ENCODE measurements at places on chromosomes 3 and 15.

DNA sequence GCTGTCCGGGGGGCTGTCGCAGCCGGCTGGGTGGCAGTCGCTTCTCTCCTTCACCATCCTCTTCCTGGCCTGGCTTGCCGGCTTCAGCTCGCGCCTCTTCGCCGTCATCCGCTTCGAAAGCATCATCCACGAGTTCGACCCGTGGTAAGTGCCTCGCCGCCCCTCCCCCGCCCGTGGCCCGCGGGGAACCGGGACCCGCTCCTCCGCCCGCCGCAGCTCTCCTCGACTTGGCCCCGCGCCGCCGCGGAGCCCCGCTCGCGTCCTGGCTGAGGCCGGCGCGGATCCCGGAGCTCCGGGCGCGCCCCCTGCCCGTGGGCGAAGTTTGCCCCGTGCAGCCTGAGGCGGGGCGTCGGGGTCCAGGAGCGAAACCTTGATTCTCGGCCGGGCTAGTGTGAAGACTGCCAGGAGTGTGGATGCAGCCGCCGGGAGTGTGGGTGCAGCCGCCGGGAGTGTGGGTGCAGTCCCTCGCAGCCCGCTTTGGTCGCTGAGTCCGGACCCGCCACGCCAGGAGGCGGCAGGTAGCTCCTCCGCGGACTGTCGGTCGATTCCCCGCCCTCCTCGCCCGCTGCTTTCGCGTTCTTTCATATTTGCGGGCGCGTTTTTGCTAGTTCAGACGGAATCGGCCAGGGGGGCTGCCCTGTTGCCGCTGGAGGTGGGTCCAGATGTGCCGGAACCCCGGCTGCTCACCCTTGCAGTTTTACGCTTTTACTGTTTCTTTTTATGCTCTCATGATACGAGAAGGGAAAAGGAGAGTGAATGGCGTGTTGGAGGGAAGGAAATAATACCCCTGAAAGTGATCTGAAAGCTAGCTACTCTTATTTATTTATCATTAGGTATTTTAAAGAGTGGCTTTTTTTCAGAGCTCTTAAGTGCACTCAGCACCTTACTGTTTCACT is 692 bp downstream of the STT3B start:
- DNase-seq = peak; percentile 63

- DNase-seq = no peak
Observed at GRCh38 chr15:77481670-77482069, 61.0 kb downstream of the HMG20A start.

GRCh38 chr3:195180490-195181112 is 90.4 kb downstream of the XXYLT1 start:
- DNase-seq = no peak

GRCh38 chr3:125150525-125151441 is 61.8 kb downstream of the SLC12A8 start:
- DNase-seq = no peak

DNA sequence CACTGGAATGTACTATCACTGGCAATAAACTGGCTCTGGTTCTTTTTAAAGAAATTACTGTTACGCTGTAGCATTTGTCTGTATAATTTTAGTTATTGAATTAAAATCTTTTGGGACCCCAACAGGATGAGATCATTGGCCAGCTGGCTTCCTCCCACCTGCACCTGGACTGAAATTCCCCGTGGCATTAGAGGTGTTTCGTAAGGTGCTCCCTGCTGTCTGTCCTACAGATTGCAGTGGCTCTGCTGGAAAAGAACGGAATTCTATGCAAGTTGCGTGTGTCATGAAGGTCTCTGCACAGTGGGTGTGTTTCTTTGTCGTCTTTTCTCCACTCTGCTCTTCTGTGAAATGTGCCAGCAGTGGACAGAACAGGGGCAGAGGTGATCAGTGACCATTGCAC is 383.4 kb downstream of the PTPRG start:
- DNase-seq = no peak

GRCh38 chr3:129597087-129597999 is 9.1 kb downstream of the PLXND1 start:
- no peak for DNase-seq

- peak; percentile 70 for DNase-seq
Observed at GRCh38 chr15:80875568-80876347, 96.6 kb downstream of the CEMIP start.

DNA sequence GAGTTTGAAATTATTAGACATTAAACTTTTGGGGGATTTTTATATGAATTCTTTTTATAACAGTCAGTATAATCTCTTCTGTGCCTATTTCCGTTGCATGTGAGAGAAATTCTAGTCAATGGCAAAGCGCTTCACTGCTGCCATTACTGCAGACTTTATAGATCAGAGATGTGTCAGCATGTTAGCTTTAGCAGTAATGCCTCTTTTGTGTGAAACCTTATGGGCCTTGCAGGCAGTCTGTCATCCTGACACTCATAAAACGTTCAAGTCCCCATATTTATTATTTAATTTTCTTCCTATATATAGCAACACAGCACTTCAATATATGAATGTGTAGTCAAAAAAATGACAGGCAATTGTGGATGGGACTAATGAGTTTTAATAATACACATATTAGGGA is 191.0 kb downstream of the NLGN1 start:
- no peak for DNase-seq

DNA sequence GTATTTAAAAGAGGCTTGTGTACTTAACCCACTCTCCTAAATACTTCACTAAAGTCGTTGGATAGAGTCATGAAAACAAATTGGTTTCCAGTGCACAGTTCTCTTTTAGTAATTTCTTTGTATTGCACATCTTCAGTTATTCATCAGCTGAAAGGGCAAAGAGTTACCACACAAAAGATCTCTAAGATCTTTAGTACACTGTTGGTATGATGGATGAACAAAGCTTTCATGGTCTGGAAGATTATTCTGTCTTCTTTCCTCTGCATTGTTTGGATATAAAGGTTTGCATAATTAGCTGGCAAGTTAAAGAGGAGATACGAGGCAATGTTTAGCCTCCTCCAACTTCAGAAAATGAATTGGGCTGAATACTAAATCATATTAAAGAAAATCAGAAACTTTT is 40.5 kb downstream of the BCHE start:
- no peak for DNase-seq

DNA sequence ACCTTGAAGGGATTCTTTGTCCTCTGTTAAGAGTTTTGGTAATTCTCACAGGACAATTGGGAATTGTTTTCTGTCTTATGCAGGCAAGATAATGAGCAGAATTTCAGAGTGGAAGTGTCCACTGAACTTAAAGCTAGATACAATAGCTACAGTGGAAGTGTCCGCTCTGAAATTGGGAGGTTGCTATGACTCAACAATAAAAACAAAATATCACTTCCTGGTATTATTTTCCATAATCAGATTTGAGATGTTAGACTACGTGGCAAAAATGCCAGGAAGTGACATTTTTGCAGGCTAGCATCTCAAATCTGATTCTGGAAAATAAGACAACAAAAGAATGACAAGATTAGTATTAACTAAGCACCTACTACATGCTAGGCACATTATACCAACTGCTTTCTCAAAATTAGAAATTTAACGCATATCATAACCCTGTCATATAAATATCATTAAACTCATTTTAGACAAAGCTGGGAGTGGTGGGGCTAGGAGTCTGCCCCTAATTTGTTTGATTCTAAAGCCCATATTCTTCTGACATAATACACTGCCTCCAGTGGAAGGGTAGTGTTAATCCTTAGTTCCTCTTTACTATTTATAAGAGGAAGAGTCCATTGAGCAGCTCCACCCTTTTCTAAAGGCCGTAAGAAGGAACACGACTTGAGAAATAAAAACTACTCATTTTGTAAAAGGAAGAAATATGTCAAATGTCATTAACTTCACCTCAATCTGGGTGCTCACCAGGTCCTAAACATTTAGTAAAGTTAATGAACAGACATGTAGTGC is 266.9 kb upstream of the STT3B start:
- no peak for DNase-seq

DNA sequence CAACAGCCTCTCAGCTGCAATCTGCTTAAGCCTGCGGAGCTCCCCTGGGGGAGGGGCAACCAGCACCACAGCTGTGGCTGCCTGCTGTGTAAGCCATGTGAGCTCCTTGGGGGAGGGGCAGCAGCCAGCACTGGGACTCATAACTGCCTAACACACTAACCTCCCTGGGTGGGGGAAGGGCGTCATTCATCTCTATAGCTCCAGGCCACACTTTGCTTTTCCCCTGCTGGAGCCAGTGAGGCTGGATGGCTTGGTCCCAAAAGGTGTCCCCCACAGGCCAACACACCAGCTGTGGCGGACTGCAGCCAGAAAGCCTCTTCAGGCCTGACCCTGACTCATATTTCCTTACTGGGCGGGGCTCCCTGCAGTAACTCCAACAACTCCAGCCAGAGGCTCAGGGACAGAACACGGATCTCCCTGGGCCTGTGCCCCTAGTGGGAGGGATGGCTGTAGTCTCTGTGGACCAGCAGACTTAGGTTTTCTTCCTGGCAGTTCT is 129.8 kb downstream of the PPM1L start:
- DNase-seq = peak; percentile 78

GRCh38 chr3:149080699-149081091 is 5.6 kb downstream of the HLTF start:
- no peak for DNase-seq

DNA sequence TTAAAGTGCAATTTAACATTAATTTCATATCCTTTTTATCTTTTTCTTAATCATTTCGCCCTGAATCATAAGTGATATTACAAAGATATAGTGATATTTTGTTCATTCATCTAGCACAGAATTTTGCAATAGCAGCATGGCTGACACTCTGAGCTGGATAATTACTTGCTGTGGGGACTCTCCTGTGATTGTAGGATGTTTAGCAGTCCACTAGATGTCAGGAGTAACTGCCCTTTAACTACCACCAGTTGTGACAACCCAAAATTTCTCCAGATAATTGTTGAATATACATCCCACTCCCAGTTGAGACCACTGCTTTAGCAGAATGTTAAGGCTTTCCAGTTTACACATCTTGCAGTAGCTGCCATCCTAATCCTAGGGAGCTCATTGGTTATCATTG is 196.8 kb upstream of the MBNL1 start:
- no peak for DNase-seq

- DNase-seq = no peak
Observed at GRCh38 chr3:48711727-48712126, 5.3 kb downstream of the IP6K2 start.

Data from right forelimb (tissue), 1 donor.